ENCODE measurements at places on chromosomes 12 and 14. TPM values are rescaled to one million over a fixed set of nuclear protein-coding genes. Genes with fewer than 3 reads are reported as not detected.

DNA sequence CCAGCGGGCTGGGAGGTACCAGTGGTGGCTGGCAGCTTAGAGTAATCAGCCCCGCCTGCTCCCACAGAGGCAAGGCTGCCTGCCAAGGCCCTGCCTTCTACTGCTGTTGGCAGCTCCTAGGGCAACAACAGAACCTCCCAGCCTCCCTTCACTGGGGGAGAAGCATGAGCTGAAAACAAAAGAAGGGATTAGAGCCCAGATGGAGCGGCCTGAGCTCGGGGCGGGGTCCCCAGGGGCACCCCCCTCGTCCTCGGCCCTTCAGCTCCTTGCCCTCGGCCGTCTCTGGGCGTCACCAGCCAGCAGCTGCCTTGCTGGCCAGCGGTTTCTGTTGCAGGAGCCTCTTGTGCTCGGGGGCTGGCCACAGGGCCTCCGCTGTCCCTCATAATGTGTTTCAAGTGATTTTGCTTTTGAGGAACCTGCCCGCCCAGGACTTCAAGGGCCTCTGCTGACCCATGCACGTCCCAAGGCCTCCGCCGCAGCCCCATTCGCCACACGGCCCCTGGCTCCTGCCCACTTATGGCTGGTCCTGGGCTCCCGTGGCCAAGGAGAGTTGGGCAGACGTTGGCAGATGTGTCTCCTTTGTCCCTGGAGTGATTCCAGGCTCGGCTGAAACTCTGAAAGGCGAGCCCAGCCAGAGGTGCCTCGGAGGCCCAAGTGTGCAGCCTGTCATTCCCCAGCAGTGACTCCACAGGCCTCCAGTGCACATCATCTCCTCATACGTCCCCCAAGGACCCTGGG, 49.7 kb downstream of the PSMA6 start:
- DNase-seq = peak; percentile 91

DNA sequence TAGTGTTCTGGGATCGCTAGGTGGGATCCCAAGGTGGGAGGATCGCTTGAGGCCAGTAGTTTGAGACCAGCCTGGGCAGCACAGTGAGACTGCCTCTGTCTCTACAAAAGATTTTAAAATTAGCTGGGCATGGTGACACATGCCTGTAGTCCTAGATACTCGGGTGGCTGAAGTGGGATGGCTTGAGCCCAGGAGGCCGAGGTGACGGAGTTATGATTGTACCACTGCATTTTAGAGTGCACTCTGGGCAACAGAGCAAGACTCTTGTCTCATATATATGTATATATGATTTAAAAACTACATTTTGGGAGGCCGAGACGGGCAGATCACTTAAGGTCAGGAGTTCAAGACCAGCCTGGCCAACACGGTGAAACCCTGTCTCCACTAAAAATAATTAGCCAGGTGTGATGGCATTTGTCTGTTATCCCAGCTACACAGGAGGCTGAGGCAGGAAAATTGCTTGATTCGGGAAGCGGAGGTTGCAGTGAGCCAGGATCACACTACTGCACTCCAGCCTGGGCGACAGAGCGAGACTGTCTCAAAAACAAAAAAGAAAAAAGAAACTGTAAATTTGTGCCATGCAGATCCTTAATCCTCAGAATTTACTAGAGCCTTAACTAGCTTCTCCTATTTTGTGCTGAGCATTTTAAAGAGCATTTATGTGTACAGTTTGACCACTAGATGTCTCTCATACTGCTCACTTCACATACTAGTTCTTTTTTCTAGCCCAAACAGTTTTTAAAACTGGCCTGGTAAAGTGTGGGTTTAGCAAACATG, 114.8 kb downstream of the MON2 start:
- peak; percentile 58 for DNase-seq

DNA sequence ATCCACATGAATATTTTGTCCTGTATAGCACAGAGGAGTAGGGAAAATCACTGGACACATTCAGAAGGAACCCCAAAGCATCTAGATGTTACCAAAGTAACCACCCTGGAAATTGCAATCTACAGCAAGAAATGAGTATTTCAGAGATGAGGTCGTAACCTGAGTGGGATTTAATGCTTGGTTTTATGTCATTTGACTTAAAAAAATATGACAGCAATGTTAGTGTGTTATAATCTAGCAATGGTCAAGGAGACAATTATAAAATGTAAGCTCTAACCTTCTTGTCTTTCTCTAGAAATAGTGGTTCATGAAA, 256.6 kb downstream of the NAV3 start:
- DNase-seq = peak; percentile 6

The P3H3 gene
- 92.6 TPM for total RNA-seq

DNA sequence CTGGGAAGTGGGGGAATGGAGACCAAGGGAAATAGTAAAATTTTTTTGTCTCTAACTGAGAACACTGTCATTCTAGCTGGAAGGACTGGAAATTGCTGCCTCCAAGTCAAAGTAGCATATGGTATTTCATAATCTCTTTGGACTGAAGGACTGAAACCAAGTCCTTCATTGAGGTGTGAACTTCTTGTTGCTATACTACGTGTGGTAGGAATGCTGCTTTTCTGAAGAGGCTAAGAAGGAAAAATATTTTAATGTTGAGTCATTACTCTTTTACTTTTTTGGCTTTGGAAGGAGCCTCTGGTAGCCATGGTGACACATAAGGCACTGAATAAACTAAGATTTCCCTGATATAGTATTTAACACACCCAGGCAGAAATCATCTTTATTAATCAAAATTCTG, 465.4 kb downstream of the NPAS3 start:
- peak; percentile 15 for DNase-seq

- DNase-seq = no peak
Measured at GRCh38 chr12:104414581-104415341, 42.0 kb upstream of the CHST11 start.

The GATC gene
- 28.8 TPM for total RNA-seq

GRCh38 chr12:55670276-55670675, 33.6 kb downstream of the OR10P1 start:
- DNase-seq = no peak

DNA sequence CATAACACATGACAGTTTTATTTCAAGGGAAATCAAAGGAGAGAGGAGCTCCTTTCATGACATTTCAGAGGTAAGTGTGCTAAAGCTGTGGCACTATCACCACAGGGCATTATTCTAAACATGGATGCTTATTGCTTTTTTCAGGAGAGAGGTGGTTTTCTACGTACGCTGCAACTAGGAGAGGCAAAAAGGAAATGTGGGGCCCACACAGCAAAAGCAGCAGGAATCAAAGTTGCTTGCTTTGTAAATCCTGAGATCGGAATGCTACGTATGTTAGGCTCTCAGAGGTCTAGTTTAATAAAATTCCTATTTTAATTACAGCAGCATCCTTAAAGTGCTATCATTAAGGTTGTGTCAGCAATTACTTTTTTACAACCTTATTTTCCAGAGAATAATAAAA, 55.0 kb upstream of the GRIP1 start:
- no peak for DNase-seq

The SPIC gene
- total RNA-seq = not detected

The CYP27B1 gene
- 2.4 TPM for total RNA-seq

The ASIC1 gene
- total RNA-seq = 0.55 TPM

GRCh38 chr12:122437656-122438121, 15.2 kb upstream of the CLIP1 start:
- DNase-seq = no peak

GRCh38 chr14:57575482-57575881, 81.8 kb upstream of the CCDC198 start:
- no peak for DNase-seq

The ARL1 gene
- 65.4 TPM for total RNA-seq

GRCh38 chr12:106269150-106269771, 21.4 kb upstream of the CKAP4 start:
- no peak for DNase-seq

DNA sequence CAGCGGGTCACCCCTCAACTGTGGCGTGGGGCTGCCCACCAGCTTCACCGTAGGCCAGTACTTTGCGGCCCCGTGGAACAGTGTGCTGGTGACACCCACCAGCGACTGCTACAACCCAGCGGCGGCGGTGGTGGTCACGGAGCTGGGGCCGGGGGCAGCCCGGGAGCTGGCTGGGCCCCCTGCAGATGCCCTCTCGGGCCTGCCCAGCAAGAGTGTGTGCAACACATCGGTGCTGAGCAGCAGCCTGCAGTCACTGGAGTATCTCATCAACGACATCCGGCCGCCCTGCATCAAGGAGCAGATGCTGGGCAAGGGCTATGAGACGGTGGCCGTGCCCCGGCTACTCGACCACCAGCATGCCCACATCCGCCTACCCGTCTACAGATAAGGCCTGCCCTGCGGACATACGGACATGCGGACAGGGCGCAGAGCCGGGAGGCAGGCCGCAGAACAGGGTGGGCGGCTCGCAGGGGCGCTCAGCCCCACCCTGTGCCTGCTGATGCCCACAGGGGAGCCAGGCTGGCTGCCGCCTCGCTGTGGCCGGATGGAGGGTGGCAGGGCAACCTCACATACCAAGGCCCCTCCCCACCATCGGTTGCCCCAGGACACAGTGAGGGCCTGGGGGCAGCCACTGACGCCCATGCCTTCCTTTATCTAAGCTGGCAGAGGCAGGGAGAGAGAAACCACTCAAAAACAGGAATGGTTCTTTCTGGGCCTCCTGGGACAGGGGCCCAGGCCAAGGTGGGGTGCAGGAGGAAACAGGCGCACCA, 55.5 kb downstream of the FAM222A start:
- no peak for DNase-seq

The TSHR gene
- total RNA-seq = not detected

- peak; percentile 71 for DNase-seq
Measured at GRCh38 chr14:28382444-28383190, 384.0 kb upstream of the FOXG1 start.

DNA sequence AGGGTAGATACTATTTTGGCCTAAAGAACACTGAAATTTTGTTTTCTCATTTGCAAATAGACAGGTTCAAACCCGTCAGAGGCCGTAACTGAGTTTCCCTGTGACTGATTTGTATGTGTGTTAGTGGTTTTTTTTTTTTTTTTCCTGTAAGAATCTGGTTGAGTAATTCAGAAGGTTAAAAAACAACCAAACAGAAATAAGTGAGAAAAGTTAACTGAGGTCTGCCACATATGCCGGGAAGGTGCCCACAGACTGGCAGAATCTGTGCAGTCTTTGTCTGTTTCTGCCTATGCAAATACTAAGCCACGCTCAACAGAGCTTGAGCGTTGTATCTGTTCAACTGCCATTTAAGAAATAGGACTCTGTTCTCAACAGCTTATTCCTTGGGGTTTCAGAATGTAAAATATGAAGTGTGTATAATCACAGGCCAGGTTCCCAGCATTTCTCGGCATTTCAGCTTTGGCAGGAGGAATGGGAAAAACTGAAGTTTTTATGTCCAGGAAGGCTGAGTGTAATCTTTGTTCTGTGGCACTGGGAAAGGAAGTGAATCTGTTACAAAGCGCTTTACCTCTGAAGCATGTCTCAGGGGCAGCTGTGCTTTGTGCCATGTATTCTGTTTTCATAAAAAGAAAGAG, 181.9 kb downstream of the PRKCH start:
- peak; percentile 93 for DNase-seq

The ADCY6 gene
- 46.2 TPM for total RNA-seq

DNA sequence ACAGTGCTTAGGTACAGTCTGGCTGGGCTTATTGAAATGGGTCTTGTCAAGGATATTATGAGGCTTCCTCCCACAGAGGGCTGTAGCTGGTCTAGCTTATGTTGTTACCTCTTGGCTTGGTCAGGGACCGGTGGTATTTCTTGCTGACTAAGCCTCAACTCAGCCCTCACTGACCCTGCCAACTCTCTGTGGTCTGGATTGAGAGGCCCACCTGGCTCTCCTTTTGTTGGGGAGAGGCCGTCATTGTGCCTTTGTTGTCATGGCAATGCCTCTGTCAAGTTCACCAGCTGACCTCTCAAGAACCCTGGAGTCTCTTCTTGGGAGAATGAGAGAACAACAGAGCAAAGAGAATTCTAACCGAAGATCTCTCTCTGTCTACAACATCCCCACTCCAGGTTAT, 245.6 kb upstream of the NPAS3 start:
- DNase-seq = no peak

GRCh38 chr12:77746096-77746495, 84.6 kb upstream of the NAV3 start:
- peak; percentile 51 for DNase-seq

GRCh38 chr12:124727922-124728321, 135.7 kb downstream of the SCARB1 start:
- DNase-seq = no peak

The CLEC2A gene
- total RNA-seq = not detected

GRCh38 chr14:21734457-21735074, 60.9 kb upstream of the OR4E1 start:
- DNase-seq = peak; percentile 56

GRCh38 chr14:97712471-97712870, 915.3 kb downstream of the VRK1 start:
- DNase-seq = no peak

The KRT4 gene
- not detected for total RNA-seq

DNA sequence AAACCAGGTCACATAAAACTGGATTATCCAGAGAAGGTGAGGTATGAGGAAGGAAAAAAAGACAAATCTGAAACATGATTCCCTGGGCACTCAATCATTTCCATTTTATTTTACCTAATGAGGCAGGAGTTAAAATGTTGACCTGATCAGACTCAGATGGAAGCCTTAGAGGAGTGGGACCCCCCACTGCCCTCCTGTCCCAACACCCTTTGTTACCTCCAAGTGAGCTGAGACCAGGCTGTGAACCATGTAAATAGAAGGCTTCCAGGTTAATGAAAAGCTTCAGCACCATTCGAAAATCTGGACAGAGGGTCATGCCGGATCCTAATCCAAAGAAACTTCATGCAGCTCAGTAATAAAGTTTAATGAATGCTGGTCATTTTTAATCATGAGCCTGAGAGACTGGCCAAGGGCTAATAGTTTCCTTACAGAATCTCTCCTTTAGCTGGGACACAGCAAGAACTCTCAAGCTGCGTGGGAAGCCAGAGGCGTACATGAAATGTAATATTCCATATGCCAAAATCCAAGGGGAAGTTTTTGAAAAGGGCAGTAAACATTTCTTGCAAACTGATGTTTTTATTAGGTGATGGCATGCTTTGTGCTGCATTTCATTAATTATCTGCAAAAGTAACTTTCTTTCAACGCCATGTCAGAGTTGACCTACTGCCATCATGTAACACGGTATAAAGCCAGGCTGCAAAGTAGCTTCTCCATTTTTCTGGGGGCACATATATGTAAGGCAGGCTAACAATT, 183.0 kb downstream of the PAX9 start:
- DNase-seq = no peak

DNA sequence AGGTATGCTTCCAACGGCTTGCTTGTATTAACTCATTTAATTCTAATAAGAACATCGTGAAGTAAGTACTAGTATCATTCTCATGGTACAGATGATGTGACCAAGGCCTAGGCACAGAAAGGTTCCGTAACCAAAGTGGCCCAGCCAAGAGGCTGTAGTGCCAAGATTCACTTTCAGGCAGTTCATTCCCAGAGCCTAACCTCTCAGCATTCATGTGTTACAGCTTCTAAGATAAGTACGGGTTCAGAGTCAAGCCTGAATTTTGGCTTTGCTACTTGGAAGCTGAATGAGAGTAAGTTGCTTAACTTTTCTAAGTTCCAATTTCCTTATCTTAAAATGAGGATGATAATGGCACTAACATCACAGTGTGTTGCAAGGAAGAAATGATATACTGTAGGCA, 379.9 kb downstream of the AEBP2 start:
- DNase-seq = no peak

Measured in endothelial cell of umbilical vein (primary cell).